Testis (tissue), 5 donors: ENCODE measurements at places on chromosomes 3 and 15. TPM values are rescaled to one million over a fixed set of nuclear protein-coding genes. Genes with fewer than 3 reads are reported as not detected.

- no peak overlapping the region for H3K4me3 ChIP-seq
- H3K36me3 ChIP-seq = no peaks in the 10 kb centered on the region
- no peaks in the 10 kb centered on the region for H3K27me3 ChIP-seq
- no peak overlapping the region for H3K27ac ChIP-seq
- no peaks in the 10 kb centered on the region for H3K4me1 ChIP-seq
- no peak for DNase-seq
These were observed 20.7 kb upstream of the ERC2 start for GRCh38 chr3:56488812-56489600.

DNA sequence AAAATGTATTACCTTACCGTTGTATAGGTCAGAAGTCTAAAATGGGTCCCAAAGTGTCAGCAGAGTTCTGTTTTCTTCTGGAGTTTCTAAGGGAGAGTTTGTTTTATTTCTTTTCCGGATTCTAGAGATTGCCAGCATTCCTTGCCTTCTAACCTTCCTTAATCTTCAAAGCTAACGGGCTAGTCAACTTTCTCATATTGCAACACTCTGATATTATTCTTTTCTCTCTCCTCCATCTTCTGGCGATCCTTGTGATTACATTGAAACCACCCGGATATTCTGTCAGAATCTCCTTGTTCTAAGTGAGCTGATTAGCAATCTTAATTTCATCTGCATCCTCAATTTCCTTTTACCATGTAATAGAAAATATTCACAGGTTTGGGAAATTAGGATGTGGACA lies 36.2 kb upstream of the AADACL2 start:
- H3K27ac ChIP-seq = no peak overlapping the region
- DNase-seq = no peak
- no peaks in the 10 kb centered on the region for H3K4me1 ChIP-seq
- H3K36me3 ChIP-seq = no peaks in the 10 kb centered on the region
- no peaks in the 10 kb centered on the region for H3K27me3 ChIP-seq
- no peak overlapping the region for H3K4me3 ChIP-seq

GRCh38 chr3:16378415-16378814 lies 113.4 kb downstream of the OXNAD1 start:
- no peaks in the 10 kb centered on the region for H3K36me3 ChIP-seq
- no peaks in the 10 kb centered on the region for H3K27me3 ChIP-seq
- H3K27ac ChIP-seq = no peak overlapping the region
- no peak overlapping the region for H3K4me3 ChIP-seq

- DNase-seq = no peak
- H3K4me3 ChIP-seq = no peak overlapping the region
- no peaks in the 10 kb centered on the region for H3K4me1 ChIP-seq
- H3K27me3 ChIP-seq = no peaks in the 10 kb centered on the region
- no peaks in the 10 kb centered on the region for H3K36me3 ChIP-seq
These were observed 230.7 kb downstream of the CADPS start for GRCh38 chr3:62644493-62644892.

DNA sequence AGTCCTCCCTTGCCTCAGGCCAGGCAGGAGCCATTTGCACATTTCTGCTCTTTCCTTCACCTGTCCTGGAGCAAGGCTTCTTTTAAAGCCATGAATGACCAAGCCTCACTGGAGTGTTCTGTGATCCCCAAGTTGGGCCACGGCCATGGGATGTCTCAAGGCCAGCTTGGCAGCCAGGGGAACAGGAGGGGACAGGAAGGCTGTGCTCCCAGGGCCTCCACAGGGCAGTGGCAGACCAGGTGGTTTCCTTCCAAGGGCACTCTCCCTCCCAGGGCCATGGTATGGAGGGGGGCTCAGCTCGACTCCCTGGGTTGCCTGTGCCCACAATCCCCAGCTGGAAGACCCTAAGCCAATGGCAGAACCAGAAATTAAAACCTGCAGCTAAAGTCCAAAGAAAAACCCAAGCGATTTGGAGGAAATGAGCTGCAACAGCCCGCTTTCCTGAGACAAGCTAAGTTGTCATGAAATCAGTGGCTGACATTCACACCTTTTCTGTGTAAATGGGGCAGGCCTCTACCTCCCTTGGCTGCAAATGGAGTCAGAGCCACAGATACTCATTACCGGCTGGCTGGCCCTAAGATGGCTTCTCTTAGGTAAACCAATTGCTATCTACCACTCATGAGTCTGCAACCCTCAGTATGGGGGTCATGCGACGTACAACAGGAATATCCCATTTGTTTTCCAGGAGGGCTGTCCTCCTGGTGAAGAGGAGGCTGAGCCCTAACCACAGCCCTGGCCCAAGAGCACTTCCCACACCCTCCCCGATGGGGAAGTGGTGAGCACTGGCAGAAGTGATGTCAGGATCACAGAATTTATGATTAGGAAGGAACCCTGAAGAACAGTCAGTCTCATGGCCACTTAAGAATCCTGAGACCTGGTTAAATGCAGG lies 83.3 kb downstream of the SNRK start:
- H3K36me3 ChIP-seq = no peaks in the 10 kb centered on the region
- no peak overlapping the region for H3K27ac ChIP-seq
- no peaks in the 10 kb centered on the region for H3K27me3 ChIP-seq
- no peak overlapping the region for H3K4me3 ChIP-seq
- H3K4me1 ChIP-seq = no peaks in the 10 kb centered on the region
- no peak for DNase-seq

DNA sequence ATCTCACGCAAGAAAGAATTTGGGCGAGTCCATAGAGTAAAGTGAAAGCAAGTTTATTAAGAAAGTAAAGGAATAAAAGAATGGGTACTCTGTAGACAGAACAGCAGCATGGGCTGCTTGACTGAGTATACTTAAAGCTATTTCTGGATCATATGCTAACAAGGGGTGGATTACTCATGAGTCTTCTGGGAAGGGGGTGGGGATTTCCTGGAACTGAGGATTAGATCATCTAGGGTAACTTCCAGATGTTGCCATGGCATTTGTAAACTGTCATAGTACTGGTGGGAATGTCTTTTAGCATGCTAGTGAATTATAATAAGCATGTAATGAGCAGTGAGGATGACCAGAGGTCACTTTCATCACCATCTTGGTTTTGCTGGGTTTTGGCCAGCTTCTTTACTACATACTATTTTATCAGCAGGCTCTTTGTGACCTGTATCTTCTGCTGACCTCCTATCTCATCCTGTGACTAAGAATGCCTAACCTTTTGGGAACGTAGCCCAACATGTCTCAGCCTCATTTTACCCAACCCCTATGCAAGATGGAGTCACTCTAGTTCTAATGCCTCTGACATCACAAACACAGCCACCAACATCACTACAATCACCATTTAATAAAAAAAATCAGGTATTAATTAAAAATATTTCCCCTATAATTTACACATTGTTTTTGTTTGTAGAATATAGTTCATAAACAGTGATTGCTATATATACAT lies 890.7 kb upstream of the EPHA6 start:
- no peaks in the 10 kb centered on the region for H3K4me1 ChIP-seq
- H3K27me3 ChIP-seq = no peaks in the 10 kb centered on the region
- H3K4me3 ChIP-seq = no peak overlapping the region
- H3K36me3 ChIP-seq = no peaks in the 10 kb centered on the region
- H3K27ac ChIP-seq = no peak overlapping the region

DNA sequence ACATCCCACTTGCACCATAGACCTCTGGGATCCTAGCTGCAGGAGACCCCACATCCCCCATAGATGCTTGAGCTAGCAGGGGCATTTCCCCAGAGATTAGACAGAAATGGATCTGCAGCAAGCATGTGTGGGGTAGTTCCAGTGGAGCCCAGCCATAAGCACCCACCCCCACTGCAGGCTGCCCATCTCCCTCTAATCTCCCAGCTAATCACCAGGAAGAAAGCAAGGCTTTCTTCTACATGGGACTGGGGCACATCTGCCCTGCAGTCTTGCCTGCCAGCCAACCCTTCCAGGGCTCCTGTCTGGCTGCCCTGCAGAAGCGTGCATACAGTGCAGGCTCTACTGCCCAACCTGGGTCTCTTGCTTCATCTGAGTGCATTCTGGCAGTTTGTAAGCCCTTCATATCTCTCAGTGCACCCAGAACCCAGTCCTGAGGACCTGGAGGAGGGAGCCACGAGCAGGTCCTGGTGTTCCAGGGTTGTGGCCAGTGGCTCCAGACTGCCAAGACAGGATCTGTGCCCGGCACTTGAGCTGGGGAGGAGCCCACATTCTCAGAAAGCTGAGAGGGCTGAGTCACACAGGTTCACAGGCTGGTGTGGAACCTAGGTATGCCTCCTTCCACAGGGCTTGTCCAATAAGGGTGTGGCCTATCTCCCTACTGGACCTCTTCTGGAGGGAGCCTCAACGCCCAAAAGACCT lies 49.9 kb upstream of the IGSF11 start:
- no peak overlapping the region for H3K4me3 ChIP-seq
- H3K36me3 ChIP-seq = no peaks in the 10 kb centered on the region
- no peak for DNase-seq
- H3K4me1 ChIP-seq = no peaks in the 10 kb centered on the region
- H3K27me3 ChIP-seq = no peaks in the 10 kb centered on the region
- H3K27ac ChIP-seq = no peak overlapping the region

DNA sequence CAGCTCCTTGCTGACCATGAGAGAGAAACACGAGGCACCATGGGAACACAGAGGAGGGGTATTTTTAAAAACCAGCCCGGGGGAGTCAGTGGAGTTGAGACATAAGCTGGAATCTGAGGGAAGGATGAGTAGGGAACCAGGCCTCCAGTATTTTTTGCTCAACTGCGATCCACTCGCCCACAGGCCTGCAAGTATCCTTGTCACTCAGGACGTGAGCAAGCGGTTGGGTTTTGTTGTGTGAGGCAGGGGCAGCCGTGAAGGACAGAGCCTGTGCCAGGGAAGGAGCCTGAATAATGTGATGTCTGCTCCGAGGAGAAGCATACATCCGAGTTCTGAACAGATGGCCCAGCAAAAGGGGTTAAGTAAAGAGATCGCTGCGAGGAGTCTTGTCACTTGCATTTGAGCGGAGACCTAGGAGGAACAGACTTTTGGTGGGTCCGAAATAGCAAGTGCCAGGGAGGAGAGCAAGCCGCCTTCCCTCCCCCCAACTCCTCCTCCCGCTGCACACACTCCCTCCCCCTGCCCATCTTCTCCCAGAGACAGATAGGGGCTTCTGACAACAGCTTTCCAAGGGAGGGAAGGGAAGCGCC lies 20.4 kb upstream of the NTRK3 start:
- no peaks in the 10 kb centered on the region for H3K4me1 ChIP-seq
- H3K36me3 ChIP-seq = no peaks in the 10 kb centered on the region
- no peak overlapping the region for H3K27ac ChIP-seq

DNA sequence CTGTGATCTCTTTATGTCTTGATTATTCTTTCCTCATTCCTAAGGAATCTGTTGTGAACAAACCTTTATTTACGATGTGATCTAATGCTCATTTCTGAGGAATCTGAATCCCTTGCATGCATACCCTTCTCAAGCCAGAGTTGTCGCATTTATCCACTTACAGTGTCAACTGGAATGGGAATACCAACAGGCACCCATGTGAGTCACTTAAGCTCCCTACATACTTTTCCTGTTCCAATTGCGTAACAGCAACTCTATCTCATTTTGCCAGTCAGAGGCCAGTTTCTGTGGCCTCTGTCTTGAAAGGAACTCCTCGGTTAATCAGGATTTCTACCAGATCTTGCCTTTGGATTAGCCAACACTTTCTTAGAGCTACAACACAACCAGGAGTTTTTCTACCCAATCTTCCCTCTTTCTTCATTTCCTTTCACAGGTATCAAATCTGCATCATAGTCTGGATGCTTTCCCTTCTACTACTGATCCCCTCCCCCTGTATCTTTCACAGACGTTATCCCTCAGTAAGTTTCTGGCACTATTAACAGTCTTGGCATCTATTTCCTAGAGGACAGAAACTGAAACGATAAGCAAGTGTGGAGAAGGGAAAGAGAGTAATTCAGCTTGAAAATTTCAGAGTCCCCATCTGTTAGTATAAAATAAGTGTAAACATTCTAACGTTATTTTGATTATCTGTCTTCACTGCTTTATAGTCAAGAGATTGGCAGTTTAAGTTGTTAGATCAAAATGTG lies 66.8 kb upstream of the BCHE start:
- H3K4me1 ChIP-seq = no peaks in the 10 kb centered on the region
- H3K27me3 ChIP-seq = no peaks in the 10 kb centered on the region
- H3K36me3 ChIP-seq = no peaks in the 10 kb centered on the region
- H3K27ac ChIP-seq = no peak overlapping the region
- DNase-seq = no peak

DNA sequence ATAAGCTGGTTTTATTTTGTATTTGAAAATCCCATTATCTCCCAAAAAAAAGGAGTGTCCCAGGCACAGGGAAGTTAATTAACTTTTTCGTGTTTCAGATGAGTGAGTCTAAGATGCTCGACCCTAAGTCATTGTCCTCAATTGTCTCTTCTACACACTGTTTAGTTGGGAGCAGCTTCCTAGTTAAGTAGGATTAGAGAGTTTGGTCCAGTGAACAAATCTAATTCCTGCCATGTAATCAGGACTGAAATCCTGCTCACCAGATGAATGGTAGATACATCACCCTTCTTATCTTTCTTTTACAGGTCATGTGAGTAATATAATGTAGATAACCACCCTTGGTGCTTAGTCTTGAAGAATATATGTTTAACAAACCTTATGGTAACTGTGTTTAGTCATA lies 228.9 kb upstream of the MANF start:
- H3K4me1 ChIP-seq = no peaks in the 10 kb centered on the region
- H3K27ac ChIP-seq = no peak overlapping the region
- H3K27me3 ChIP-seq = no peaks in the 10 kb centered on the region
- no peaks in the 10 kb centered on the region for H3K36me3 ChIP-seq
- no peak overlapping the region for H3K4me3 ChIP-seq

- no peak overlapping the region for H3K4me3 ChIP-seq
- no peaks in the 10 kb centered on the region for H3K36me3 ChIP-seq
- DNase-seq = no peak
- no peak overlapping the region for H3K27ac ChIP-seq
- H3K4me1 ChIP-seq = no peaks in the 10 kb centered on the region
These were observed 136.3 kb downstream of the LRRC28 start for GRCh38 chr15:99387421-99388168.

GRCh38 chr3:39808467-39809180 lies 785 bp upstream of the MYRIP start:
- no peaks in the 10 kb centered on the region for H3K36me3 ChIP-seq
- no peaks in the 10 kb centered on the region for H3K27me3 ChIP-seq
- H3K27ac ChIP-seq = no peak overlapping the region
- H3K4me1 ChIP-seq = peaks cover 4% of the 10 kb centered on the region

Gene NANOGP8
- 6.0 TPM for total RNA-seq

Gene MAP6D1
- 8.3 TPM for total RNA-seq

Gene CHST13
- total RNA-seq = 13.3 TPM

Gene KBTBD8
- total RNA-seq = 12.2 TPM
